ENCODE measurements at places on chromosomes 7 and 10.

DNA sequence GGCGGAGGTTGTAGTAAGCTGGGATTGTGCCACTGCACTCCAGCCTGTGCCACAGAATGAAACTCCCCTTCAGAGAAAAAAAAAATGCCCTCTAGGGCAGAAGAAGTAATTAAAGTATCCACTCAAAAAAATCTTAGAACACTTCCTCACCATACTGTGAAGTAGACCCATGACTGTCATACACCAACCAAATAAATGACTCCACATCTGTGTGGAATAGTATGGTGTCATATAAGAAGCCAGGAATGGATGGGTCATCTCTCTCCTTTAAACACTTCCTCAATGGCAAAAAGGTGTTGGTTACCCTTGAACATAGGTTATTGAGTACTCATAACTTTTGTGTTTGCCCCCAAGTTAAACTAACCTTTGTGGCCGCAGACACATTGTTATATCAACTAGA is 48.1 kb upstream of the PCGF5 start:
- no peak for DNase-seq

GRCh38 chr7:133258174-133258573 is 5.3 kb downstream of the EXOC4 start:
- no peak for DNase-seq

GRCh38 chr7:22860337-22860736 is 37.7 kb upstream of the TOMM7 start:
- DNase-seq: no peak

GRCh38 chr10:86658751-86659150 is 4.4 kb downstream of the OPN4 start:
- DNase-seq: no peak

DNA sequence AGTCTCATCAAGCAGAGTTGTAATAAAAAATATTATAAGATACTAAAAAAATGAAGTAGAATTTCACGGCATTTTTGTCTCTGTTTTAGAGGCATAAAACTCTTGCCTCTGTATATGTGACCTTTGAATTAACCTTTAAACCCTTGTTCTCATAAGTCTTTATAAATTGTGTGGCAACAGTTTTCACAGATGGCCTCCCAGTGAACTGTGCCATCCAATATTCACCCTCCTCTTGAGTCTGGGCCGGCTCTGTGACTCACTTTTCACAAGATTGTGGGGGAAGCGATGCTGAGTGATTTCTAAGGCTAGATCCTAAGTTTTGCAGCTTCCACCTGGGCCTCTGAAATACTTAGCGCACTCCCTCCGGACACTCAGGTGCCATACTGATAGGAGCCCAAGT is 4.6 kb upstream of the USP6NL start:
- peak; percentile 26 for DNase-seq

- no peak for DNase-seq
These were observed 232.2 kb downstream of the TCERG1L start for GRCh38 chr10:131079314-131079713.

- no peak for DNase-seq
These were observed 16.3 kb downstream of the VOPP1 start for GRCh38 chr7:55556031-55556430.

- no peak for DNase-seq
These were observed 57.7 kb upstream of the KLF14 start for GRCh38 chr7:130791746-130792145.

- peak; percentile 56 for DNase-seq
These were observed 4.3 kb upstream of the YKT6 start for GRCh38 chr7:44196450-44196872.

GRCh38 chr10:87038286-87038717 is 18.2 kb downstream of the FAM25A start:
- DNase-seq: no peak

DNA sequence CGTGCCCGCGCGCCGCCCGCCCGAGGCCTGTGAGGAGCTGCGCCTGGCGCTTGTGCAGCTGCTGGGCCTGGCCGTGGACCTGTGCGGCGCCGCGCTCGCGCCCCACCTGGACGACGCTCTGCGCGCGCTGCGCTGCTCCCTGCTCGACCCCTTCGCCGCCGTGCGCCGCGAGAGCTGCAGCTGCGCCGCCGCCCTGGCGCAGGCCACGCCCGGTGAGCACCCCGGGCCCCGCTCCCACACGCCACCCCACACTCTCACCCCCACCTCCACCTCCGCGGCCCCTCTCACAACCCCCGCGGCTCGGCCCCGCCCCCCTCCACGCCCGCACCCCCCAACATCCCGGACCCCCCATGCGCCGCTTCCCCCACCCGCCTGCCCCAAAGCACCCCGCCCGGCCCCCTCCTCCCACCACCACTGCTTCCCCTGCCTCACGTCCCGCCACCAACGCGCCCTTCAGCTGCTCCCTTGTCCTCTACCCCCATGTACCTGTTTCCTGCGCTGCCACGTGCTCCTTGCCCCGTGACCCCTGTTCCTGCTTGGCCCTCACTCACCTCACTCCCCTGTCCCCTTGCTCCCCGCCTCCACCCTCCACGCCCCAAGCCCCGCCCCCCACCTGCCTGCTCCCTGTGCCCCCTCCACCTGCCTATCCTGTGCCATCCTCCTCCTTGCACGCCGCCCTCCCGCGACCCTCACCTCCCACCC is at the start of gene PRKAR1B:
Gene PRKAR1B, minus strand, starts transcription at position 178 of the 702 bp plus-strand sequence. CDS start 15,776 bp downstream, outside the sequence.
- DNase-seq: peak; percentile 23

DNA sequence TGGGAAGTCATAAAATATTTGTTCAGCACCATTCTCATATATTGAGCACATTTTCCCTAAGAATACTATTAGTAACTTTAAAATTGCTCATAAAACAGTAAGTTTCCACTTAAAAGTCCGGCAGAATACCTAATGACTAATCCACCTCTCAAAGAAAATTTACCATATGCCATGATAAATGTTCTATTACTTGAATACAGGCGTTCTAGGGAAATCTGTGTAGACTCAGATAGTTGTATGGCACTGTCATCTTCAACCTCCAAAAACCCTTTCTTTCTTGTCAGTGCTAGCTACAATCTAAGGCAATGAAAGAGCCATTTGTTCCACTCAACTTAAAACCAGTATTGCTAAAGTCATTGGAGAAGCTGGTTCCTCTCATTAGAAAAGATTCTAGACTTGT is 7.3 kb downstream of the GPR37 start:
- no peak for DNase-seq

DNA sequence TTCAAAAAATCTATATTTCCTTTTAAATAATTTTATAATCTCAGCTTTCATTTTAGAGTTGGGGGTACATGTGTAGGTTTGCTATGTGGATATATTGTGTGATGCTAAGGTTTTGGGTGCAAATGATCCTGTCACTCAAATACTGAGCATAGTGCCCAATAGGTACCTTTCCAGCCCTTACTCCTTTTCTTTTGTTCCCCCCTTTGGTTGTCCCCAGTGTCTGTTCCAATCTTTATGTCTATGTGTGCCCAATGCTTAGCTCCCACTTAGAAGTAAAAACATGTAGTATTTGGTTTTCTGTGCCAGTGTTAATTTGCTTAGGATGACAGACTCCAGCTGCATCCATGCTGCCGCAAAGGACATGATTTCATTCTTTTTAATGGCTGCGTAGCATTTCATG is 103.6 kb downstream of the ZEB1 start:
- DNase-seq: no peak

GRCh38 chr7:11655163-11655562 is 176.8 kb downstream of the THSD7A start:
- DNase-seq: no peak

- no peak for DNase-seq
These were observed 54.8 kb downstream of the AUTS2 start for GRCh38 chr7:69652947-69653701.

- DNase-seq: no peak
These were observed 57.4 kb upstream of the CASD1 start for GRCh38 chr7:94452239-94452638.

DNA sequence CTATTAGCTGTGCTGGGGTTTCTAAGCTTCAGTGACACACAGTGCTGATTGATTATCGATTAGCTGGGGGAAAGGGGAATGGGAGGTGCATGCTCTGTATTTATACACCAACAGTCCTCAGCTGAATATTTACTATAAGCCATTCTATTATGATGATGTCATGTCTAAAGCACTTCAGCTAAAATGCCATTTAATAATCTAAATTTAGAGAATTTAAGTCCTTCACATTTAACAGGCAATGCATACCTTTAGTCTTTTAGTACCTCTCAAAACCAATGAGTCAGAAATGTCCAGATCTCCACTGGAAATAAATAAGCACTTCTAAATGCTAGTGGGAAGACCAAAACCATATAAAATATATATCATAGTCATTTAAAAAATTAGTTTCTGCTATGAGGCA is 24.6 kb downstream of the RPP38 start:
- DNase-seq: no peak

DNA sequence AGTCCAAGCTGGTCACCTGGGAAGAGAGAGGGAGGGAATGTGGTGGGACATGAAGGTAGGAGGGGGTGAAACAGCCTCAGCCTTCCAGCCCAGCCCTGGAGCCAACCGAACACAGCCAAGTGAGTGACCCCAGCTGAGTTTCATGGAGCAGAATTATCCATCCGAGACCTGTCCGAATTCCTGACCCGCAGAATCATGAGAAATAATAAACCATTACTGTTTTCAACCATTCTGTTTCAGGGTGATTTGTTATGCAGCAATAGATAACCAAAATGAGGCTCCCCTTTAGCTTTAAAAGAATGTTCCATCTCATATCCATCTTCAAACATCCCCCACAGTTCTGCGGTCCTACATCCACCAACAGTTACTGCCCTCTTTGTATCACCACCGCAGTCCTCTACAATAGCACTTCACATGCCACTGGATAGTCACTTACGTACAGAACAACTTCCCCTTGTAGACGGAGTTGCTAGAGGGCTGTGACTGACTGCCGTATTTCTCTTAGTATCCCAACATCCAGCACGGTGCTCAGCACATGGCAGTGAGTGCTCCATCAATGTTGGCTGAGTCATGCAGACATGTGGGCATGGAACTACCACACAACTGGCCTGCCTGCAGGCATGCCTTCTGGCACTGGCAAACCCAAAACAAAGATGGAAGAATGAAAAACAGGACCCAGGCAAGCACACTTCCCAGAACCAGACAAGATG is 18.5 kb downstream of the KIAA1549 start:
- DNase-seq: peak; percentile 50

GRCh38 chr10:77401683-77402082 is 235.9 kb downstream of the KCNMA1 start:
- DNase-seq: no peak

- DNase-seq: no peak
These were observed 182.4 kb downstream of the CCDC3 start for GRCh38 chr10:12819071-12819470.

DNA sequence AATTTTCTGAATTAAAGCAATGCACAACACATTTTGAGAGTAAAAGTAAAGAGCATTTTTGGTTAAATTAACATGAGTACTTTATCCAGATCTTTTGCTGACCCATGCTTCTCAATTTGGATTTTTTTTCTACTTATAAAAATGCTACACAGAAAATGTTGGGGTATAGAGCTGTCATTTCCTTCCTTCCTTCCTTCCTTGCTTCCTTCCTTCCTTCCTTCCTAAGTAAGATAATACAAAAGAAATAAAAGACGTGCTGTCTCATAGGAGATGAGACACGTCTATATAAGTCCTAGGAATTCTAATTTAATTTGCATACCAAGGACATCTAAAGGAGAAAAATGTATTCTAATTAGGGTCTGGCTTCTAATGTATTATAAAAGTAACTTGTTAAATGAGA is 31.0 kb upstream of the CAV2 start:
- no peak for DNase-seq

GRCh38 chr10:106540645-106541044 is 623.9 kb downstream of the SORCS1 start:
- DNase-seq: no peak

- no peak for DNase-seq
These were observed 24.7 kb upstream of the DPYSL4 start for GRCh38 chr10:132162021-132162531.

DNA sequence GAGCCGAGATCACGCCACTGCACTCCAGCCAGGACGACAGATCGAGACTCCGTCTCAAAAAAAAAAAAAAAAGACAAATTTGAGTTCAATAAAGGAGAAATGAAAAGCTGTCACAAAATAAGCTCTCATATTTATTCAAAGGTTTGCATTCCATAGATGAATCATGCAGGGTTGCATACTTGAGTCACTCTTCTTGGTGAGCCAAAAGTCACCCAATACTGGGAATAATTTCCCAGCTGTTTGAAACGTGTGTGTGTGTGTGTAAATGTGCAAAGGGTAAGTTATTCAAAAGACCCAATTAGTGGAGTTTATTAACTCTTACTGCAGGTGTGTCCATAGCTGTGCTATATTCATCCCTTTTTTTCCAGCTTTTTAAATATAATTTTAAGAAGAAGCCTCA is 297.7 kb downstream of the CCDC3 start:
- no peak for DNase-seq

DNA sequence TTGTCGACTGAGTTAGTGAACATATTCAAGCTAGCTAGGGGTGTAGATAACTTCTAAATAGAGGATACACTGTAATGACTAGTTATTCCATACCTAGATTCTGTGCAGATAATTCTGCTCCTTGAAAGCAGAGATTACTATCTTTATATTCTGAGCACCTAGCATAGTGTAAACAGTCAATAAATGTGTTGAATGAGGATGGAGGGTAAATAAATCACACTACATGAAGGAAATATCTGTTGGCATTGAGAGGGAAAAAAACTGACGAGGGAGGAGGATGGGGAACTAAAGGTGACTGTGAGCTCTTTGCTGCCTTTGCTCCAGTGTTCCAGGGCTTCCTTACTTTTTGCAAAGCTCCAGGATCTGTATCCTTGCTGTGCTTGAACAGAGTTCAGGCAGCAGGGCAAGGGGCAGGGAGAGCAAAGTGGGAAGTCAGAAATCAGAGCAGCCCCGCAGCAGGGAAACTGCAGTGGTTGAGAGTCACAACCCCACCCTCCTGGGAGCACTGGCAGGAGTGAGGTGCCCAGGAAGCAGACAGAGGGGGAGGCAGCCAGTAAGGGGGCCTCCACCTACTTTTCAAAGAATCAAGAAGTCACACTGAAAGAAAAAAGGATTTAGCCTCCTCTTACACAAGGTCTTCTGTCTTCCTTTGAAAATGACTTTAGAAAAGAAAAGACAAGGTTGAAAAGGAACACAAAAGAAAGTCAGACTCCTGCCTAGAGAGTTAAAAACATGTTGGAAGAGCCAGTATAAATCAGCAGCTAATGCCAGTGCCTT is 71.8 kb upstream of the LRRN3 start:
- DNase-seq: no peak

Data from suppressor macrophage (primary cell).